ENCODE measurements at places on chromosomes 2 and 18.

GRCh38 chr2:95315801-95316411 lies 18.8 kb downstream of the KCNIP3 start:
- DNase-seq: no peak

GRCh38 chr2:182870227-182870626 lies 3.8 kb upstream of the FRZB start:
- peak; percentile 72 for DNase-seq

DNA sequence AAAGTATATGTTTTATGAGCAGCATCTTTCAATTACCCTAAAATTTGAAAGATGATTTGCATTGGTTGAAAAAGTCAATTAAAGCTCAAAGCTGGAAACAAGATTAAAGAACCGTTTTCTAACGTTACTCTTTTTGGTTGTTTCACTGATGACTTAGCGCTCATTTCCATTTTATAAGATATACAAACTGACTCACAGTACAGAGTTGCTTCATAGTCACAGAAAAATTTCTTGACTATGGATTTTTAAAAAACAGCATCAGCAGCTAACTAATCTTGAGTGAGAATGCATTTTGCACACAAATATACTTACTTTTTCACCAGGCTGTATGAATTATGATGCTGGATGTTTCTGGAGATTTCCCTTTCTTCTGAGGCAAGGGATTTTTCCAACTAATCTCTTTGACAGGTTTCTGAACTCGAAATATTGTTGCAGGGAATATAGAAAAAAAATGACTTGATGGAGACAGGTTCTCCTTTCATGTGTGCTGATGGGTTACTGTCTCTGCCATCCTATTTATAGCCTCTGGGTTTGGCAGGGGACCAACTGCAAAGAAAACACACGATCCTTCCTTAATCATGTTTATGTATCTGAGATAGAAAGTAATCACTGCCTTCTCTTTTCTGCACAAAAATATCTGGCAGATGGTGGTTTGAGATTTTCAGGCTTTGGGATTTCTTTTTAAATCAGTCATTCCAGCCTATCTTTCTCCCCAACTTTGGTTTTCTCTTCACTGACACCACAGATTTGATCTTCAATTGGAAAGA lies 129.4 kb upstream of the DAPL1 start:
- peak; percentile 39 for DNase-seq

DNA sequence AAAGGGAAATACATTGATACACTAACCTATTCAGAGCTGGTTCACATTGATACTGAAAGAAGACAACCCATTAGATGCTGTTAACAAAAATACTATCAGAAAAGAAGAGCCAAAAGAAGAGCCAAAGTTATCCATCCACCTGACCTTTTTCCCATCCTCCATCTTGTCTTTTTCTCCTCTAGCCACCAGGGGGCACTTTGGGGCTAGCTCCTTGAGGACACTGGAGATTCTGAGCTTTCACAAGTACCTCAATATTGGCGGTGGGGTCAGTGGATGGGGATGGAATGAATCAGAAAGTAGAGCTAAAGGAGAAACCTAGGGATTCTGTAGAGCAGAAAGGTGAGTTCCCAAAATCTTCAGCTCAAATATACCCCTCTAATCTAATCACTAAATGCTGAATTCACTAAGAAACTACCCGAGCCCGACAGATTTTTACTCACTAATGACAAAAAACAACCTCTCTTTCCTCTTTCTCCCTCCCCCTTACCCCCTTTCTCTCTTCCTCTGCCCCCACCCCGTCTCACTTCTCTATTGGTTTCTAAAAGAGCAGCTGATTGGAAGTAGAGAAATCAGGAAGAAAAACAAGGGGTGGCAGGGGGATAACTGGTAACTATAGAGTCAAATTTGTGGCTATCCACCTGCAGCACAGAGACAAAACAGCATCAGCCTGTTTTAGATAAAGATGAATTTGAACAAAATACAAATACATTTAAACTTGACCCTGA lies 203.3 kb downstream of the TCF4 start:
- DNase-seq: peak; percentile 83

- DNase-seq: no peak
These were observed 79.6 kb downstream of the GORASP2 start for GRCh38 chr2:171008550-171009205.

- no peak for DNase-seq
These were observed 246.2 kb downstream of the CYP26B1 start for GRCh38 chr2:71901466-71901865.

- DNase-seq: no peak
These were observed 302.1 kb downstream of the CYRIA start for GRCh38 chr2:16363581-16363980.

DNA sequence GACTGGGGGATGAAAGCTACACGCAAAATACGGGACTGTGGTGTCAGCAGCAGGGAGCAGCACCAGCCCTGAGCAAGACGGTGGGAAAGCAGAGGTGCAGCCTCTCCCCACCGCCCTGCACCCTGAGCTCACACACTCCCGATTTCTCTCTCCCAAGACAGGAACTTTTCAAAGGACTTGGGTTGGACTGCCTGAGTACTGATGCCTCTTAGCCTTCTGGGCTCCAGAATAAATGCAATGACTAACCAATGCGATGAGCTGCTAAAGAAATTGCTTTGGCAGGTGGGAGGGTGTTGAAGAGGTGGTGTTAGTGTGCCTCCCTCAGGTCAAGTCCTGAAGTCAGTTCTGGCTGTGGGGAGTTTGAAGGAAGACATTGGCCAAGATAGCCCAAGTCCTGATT lies 9.6 kb downstream of the TRIM54 start:
- no peak for DNase-seq

DNA sequence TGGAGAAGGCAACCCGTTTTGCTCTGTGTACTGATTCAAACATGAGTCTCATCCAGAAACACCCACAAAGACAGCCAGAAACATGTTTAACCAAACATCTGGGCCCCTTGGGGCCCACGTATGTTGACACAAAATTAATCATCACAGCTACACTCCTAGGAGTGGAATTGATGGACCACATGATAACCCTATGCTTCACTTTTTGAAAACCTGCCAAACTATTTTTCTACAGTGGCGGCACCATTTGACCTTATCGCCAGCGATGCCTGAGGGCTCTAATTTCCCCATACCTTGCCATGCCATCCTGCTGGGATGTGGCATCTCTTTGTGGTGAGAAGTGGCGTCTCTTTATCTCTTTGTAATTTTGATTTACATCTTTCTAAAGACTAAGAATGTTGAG lies 38.5 kb downstream of the PSMG2 start:
- DNase-seq: peak; percentile 100

Data from NCI-H69 (cell line).